Effector CD4-positive, alpha-beta T cell (primary cell): ENCODE measurements at places on chromosomes 16 and 17.

- DNase-seq, result no peak
Observed at GRCh38 chr17:82441691-82442487, 8.7 kb downstream of the CYBC1 start.

- peak; percentile 25 for DNase-seq
Observed at GRCh38 chr16:56950881-56951771, 10.6 kb upstream of the CETP start.

GRCh38 chr16:89200124-89200849 lies at the start of gene SLC22A31:
TSS of gene SLC22A31 (minus strand) at chr16:89200537. CDS start at chr16:89200501, 36 bp downstream.
- no peak for DNase-seq

GRCh38 chr16:11136600-11136999 lies 119.4 kb downstream of the SOCS1 start:
- no peak for DNase-seq
